ENCODE measurements at places on chromosomes 2 and 18.

DNA sequence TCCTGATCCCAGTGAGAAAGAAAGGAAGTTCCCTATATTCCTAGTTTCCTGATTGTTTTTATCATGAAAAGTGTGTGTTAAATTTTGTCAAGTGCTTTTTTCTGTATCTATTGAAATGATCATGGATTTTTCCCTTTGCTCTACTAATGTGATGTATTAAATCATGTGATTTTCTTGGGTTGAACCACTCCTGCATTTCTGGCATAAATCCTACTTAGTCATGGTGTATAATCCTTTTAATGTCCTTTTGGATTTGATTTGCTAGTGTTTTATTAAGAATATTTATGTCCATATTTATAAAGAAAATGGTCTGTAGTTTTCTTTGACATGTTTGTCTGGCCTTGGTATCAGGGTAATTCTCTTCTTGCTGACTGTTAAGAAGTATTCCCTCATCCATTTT, 87.3 kb upstream of the CNGA3 start:
- DNase-seq = no peak

- DNase-seq = peak; percentile 78
These were observed 193.4 kb downstream of the TDRD15 start for GRCh38 chr2:21317131-21317530.

GRCh38 chr2:218878926-218879761, 1.5 kb upstream of the WNT10A start:
- no peak for DNase-seq

DNA sequence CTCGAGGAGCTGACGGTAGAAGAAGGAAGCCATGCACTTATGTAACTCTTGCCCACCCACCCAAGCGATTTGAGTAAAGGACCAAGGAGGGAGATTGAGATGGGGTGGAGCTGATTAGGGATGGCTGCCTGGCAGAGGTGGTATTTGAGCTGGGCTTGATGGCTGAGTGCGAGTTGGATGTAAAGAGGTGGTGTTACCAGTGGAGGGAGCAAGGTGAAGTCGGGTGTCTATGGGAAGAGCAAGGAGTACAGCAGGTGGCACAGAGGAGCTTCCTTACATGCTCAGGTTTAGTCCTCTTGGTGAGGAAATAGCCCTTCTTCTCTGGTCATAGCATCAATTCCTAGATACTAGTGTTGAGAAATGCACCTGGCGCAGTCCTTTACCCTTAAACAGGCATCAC, 294.2 kb upstream of the SKOR2 start:
- no peak for DNase-seq

DNA sequence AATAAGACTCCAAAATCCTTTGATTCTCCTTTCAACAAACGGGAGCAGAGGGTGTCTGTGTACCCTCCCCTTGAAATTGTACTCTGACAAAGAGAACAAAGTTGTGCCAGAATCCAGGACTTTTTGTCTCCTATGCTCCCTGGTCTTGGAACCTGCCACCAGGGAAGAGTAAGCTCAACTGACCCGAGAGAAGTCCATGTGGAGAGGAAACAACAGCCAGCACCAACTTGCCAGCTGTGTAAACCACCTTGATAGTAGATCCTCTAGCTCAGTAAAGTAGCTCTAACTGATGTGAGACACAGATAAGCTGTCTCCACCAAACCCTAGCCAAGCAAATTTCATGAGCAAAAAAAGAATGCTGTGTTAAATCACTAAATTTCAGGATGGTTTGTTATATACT, 46.9 kb downstream of the LNPK start:
- DNase-seq = no peak

DNA sequence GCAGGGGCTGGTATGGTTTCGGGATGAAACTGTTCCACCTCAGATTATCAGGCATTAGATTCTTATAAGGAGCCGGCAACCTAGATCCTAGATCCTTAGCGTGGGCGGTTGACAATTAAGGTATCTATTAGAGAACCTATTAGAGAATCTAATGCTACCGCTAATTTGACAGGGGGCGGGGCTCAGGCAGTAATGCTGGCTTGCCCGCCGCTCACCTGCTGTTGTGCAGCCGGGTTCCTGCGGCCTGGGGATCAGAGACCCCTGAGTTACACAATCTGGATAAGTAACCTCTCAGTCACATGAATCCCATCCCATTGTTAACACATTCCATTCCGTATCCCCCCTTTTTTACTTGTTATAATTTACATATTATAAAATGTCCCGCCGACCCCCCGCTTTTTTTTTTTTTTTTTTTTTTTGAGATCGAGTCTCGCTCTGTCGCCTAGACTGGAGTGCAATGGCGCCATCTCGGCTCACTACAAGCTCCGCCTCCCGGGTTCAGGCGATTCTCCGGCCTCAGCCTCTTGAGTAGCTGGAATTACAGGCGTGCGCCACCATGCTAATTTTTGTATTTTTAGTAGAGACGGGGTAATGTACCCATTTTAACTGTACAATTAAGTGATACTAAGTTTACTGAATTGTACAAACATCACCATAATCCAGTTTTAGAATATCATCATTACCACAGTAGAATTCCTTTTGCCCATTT, 42.0 kb upstream of the GPD2 start:
- DNase-seq = no peak
